ENCODE measurements at places on chromosomes 13 and 19.

- no peak for DNase-seq
These were observed 647 bp upstream of the KLF12 start for GRCh38 chr13:74134777-74135325.

GRCh38 chr19:13013649-13014048 is 18.4 kb downstream of the NFIX start:
- no peak for DNase-seq

DNA sequence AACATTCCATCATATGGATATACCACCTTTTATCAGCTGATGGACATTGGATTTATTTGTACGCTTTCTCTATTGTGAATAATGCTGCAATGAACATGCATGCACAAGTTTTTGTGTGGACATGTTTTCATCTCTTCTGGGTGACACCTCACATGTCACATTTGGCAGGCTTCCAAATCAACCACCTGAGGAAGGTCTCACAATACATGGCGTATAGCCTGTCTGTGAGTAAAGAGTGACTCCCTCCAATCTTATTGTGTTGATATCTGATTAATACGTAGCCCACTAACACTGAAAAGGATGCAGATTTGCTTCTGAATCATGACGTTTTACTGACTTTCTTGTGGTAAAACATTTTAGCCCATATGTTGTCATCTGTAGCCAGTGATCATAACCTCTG is 61.1 kb downstream of the SLC15A1 start:
- no peak for DNase-seq

GRCh38 chr13:52128714-52129700 is at the start of gene NEK5:
Gene NEK5 (minus strand): TSS chr13:52129073. CDS start chr13:52127482, 1,591 bp downstream.
- DNase-seq = peak; percentile 90

DNA sequence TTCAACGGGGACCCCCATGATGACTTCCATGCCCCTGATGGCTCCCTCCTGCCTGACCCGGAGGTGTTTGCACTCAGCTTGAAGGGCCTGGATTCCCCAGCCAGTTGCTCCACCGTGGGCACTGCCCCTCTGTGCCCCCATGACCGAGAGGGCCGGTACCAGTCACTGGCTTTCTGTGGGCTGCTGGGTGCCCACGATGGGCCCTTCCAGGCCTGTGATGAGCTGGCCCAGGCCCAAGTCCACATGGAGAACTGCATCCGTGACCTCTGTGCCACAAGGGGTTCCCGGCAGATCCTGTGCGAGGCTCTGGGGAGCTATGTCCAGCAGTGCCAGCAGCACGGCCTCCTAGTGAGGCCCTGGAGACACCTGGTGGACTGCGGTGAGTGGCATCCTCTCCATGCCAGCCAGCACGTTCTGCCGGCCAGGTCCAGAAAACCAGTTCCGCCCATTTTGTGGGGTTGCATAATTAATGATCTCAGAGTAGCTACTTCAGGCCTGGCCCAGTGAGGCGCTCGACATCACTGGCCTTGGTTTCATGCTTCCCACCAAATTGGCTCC is 34.9 kb upstream of the FXYD3 start:
- no peak for DNase-seq
